ENCODE measurements at places on chromosomes 16 and 17. TPM values are rescaled to one million over a fixed set of nuclear protein-coding genes. Genes with fewer than 3 reads are reported as not detected.

Gene ZNF652
- total RNA-seq, result 10.9 TPM

Gene EVI2A
- total RNA-seq, result 0.29 TPM

Gene SF3B3
- total RNA-seq, result 65.9 TPM

Gene MIEF2
- total RNA-seq, result 43.1 TPM

GRCh38 chr17:78979780-78980623 is at the start of gene LGALS3BP:
Gene LGALS3BP (minus strand): TSS chr17:78979923. CDS start chr17:78977191, 2,732 bp downstream.
- no peak for DNase-seq

DNA sequence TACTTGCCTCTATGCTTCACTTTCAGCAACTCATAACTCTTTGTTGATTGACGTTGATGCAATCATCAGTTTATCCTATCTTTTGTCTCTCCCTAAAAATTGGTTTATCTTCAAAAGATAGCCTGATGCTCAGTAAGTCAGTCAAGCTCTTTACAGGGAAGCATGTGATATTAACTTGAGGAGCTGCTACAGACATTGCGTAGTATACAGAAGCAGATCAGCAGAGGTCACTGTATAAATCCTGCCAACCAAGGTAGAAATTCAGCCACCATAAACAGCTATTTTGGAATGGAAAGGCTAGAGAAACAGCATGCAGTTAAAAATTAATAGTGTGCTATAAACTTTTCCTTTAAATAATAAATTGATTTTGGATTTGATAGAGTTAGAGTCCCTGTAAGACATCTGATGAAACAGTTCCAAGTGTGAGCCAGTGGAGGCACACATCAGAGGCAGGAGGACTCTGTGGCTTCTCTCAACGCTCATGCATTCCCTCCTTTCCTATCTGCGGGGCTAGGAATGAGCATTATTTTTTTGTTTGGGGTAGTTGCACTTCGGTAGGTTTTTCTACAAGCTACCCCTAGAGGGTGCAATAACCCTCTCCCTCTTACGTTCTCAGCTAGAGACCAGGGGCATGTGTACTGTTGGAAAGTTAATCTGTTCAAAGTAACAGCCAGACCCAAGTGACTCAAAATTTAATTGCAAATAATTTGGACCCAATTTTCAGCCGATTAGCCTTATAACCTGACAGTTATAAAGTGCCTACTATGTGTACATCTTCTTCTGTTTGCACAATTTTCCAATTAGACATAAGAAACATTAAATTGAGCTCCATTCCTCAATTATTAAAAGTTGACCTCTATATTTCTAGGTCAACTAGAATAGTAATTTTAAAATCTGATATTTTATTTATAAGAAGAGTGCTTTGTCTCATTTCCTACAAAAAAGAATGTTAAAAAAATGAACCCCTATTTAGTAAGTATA is 647.7 kb upstream of the SOX9 start:
- no peak for DNase-seq
